ENCODE measurements at places on chromosomes 16 and 17.

- DNase-seq: no peak
Observed at GRCh38 chr17:82355770-82356427, 3.1 kb upstream of the TEX19 start.

- no peak for DNase-seq
Observed at GRCh38 chr16:78811247-78811646, 711.8 kb downstream of the WWOX start.

DNA sequence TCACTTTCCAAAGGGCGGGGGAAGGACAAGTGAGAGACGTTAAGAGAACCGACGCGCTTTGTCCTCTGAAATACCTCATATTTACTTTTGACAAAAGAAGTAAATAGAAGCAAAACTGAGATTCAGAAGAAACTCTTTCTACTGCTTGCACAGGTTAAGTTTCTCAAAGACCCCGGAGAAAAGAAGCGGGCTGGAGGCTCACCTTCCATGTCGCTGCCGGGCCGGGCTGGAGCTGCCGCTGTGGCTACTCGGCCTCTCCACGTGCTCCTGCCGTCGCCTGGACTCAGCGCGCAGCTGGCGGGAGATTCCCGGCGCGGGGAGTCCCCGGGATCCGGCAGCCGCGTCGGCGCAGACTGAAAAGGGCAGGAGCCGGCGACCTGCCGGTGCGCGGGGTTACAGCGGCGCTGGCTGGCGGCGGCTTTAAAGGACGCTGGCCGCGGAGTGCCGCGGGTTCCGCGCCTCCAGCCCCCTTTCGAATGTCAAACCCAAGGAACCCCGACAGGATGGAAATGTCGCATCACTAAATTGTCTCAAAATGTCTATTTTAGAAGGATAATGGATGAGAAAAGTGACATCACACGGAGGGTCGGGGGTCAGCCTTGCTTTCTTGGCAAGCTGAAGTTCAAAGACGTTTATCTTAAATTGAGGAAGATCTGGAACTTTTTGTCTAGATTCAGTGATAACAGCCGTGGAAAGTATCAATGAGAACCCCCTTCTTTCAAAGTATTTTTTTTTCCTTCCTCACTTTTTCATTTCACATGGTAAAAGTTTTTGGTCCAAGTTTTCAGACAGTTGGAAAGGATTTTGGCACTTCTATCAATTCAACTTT, at the start of gene IKZF3:
Gene IKZF3, minus strand, starts transcription at position 395 of the 829 bp plus-strand sequence. Its CDS starts 186 bp downstream, at position 209.
- peak; percentile 71 for DNase-seq

GRCh38 chr16:82419332-82419731, 207.4 kb upstream of the CDH13 start:
- DNase-seq: no peak

- DNase-seq: no peak
Observed at GRCh38 chr16:50573947-50574744, 25.9 kb downstream of the NKD1 start.

GRCh38 chr17:37068266-37068665, 119.5 kb downstream of the AATF start:
- DNase-seq: no peak

DNA sequence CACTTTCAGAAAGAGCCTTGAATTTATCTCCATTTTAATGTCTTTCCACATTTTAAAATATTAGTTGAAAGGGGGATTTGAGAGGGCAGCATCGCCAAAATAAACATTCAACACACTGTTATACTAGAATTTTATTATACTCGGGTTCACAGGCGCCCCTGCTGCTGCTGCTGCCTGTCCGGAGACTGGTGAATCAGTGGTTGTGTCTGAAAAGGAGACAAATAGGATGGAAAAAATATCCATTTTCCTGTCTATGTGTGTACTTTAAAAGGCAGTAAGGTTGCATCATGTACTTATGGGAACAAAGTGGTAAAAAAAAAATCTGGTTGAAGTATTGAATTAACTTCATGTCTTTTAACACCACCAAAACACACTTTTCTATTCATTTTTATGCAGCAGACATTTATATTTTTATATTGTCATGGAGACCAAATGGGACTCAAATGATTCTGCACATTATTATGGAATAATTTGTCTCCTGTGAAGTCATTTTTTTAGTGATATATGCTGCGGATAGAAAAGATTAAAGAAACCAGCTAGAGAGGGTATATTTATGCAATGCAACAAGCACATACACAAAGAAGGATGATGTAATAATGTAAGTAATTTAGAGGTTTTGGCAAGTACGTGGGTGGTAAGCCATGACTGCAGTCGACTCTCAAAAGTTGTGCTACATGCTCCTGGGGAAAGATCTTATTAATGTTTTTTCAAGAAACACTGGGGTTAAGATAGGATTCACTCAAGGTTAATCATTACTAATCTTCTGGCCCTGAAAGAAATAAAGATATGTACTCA, 759.0 kb upstream of the SOX9 start:
- no peak for DNase-seq

GRCh38 chr16:86215233-86215978, 294.9 kb upstream of the FOXF1 start:
- DNase-seq: no peak

DNA sequence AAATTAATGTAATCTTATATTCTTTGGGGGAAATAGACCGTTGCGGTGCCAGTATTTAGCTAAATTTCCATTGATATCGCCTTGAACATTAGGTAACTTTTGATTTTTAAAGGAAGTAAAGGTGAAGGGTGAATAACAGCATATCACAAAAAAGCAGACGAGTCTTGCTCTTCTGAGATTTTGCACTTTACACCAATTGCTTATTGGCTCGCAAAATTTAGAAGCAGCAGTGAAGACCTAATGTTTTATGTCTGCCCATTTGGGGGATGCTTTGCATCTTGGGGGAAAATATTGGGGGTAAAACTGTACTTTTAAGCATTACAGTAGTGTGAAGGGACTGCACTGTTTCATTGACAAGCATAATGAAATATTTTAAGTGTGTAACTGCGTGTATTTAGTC, 934 bp downstream of the MAP2K6 start:
- DNase-seq: no peak

GRCh38 chr16:58306327-58306726, 11.5 kb upstream of the PRSS54 start:
- no peak for DNase-seq

GRCh38 chr16:88690341-88691128, 4.2 kb upstream of the SNAI3 start:
- DNase-seq: no peak

DNA sequence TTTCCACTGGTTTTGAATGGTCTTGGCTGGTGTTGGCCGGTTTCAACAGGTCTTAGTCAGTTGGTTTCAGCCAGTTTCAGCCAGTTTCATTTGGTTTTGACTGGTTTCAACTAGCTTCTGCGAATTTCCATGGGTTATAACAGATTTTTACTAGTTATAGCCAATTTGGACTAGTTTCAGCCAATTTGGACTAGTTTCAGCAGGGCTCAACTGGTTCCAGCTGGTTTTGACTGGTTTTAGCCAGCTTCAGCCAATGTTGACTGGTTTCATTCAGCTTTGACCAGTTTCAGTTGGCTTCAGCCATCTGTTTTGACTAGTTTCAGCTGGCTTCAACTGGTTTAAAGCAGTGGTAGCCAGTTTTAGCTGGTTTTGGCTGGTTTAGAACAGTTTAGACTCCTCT, 432.6 kb downstream of the UTP18 start:
- DNase-seq: no peak

DNA sequence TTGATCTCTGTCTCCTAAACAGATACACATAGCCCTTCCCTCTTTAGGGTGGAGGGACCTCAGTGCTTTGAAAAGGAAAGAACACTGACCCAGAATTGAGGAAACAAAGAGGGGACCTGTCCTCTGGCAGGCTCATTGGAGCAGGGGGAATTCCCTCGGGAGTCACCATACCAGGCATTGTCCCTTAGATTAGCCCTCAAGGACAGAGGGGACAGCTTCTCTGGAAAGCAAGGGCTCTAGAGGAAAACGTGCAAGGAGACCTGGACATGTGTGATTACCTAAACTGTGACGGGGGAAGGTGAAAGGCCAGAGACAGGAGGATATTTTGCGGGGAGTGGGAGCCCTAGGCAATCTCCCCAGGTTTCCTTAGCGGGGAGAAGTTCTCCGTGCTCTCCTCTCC, 7.6 kb upstream of the FZD2 start:
- DNase-seq: no peak

GRCh38 chr16:87028481-87029320, 288.5 kb downstream of the C16orf95 start:
- DNase-seq: no peak

DNA sequence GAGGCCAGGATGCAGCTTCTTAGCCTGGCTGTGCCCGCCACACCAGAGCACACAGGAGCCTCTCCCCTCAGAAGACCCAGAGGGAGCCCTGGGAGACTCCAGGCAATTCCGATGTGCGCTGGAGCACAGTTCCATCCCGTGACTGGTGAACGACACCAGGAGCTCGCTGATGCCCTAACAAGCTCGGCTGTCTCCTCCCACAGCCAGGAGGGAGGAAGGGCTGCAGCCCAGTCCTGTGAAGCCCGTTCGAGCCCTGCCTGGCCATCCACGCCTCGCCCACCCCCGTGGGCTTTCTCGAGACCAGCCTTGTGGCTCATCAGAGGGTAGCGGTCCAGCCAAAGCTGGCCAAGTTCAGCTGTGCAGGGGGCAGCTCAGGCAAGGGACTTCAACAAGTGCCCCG, 21.8 kb upstream of the RASD1 start:
- DNase-seq: no peak

DNA sequence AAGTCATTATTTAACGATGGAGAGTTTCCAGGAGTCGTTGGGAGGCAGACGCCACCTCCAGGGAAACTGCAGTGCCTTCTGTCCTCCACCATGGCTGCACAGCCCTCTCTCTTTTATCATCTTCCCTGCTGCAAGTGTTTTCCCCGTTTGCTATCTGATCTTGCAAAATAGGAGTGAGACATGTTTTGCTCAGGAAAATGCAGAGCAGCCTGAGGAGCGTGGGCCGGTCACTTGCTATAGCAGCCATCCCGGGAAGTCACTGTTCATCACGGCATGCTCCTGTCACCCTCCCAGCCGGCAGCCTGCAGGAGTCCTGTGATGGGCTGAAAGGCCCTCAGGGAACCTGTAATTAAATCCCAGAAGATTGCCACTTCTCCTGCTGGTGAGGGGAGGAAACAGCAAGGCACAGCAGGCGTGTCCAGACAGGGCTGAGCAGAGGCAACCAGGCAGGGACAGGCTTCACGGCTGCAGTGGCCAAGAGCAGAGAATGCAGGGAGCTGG, 143.1 kb downstream of the GSG1L start:
- no peak for DNase-seq

DNA sequence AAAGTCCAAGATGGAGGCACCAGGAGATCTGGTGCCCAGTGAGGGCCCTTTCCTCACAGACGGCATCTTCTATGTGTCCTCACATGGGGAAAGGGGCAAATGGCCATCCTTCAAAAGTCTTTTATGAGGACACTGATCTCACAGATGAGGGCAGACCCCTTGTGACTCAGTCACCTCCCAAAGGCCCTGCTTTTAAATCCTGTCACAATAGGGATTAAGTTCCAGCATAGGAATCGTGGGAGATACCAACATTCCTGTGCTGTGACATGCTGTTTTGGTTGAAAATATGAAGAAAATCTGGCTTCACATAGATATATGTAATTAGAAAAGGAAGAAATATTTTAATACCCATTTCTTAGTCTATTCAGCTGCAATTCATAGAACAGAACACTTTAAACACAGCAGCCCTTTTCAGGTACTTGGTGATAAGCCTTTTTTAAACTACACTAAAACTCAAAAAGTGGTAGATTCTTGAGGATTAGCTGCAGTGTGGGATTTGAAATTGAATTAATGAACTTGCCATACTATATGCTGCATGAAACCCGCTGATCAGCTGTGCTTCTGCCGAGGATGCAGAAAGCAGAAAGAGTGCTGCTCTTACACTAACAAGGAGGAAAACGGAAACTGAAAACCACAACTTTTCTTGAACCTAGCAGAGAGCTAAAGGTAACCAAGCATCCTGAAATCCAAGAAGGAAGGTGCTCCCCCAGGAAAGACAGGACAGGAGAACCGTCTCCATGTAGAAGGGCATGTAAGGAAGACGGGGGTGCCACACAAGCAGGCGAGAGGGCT, 32.7 kb downstream of the VPS53 start:
- no peak for DNase-seq

DNA sequence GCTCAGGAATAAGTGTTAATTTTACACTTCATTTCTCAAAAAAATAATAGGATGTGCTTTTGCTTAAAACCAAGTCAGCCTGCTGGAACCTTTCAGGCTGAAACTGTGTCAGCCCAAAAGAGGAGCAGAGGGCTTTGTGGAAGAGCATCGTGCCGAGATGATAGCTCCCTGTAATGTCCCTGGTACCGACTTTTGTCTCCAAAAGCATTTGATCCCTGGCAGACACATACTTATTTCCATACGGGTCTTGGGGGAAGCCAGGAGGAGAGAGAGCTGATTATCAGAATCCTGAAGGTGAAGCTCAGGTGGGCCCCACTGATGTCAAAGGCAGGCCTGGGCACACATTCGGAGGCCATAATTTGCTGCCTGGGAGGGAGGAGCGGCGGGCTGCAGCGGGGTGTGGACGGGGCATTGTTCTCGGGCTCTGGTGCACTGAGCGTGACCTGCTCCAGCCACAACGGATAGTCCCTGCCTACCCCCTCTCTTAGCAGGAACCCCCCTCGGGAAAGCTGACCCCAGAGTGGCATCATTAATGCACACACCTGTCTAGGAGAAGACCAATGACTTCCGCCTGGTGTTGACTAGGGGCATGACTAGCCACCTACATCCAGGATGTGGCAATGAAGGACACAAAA, 155.9 kb downstream of the C16orf78 start:
- no peak for DNase-seq

DNA sequence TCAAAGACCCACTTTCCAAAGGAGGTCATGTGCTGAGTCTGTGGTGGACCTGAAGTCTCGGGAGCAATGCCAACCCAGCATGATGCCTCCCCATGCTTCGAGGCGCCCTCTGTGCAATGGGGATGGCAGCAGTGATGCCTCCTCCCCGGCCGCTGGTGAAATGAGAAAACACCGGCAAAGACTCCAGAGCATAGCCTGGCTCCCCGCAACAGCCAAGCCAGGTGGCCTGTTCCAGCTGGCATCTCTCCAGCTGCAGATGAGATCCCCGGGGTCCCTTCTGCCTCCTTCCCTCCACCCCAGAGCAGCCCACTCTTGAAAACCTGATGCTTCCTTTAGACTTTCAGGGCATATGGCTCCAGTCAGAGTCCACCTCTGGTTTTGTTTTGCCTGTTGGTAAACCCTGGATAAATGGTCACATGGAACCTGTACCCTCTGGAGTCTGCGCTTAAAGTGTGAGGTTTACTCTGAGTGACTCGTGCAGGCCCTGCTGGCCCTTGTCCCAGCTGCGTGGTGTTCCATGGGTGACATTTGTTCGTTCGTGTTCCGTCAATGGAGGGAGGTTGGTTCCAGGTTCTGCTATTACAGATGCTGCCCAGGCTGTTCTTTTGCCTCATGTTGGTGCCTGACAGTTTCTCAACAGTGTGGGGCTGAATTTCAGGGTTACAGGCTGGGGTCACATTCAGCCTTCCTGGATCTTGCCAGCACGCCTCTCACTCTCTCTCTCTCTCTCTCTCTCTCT, 181.8 kb upstream of the CIBAR2 start:
- DNase-seq: no peak

GRCh38 chr17:4744999-4745969, 5.6 kb upstream of the CXCL16 start:
- DNase-seq: no peak

- no peak for DNase-seq
Observed at GRCh38 chr16:1461146-1461545, 13.7 kb downstream of the CLCN7 start.

GRCh38 chr17:4154201-4154600, 11.2 kb downstream of the CYB5D2 start:
- DNase-seq: no peak

GRCh38 chr17:35283767-35284166, 40.9 kb downstream of the SLFN5 start:
- DNase-seq: no peak

All from germinal center (tissue), 1 donor.